ENCODE measurements at places on chromosomes 4 and X. TPM values are rescaled to one million over a fixed set of nuclear protein-coding genes. Genes with fewer than 3 reads are reported as not detected.
A peak's percentile ranks its signal among the peaks of the same experiment; 100 is the strongest.

Gene MAN2B2
- 17.4 TPM for total RNA-seq

Gene SPANXA2
- not detected for total RNA-seq

- H3K4me1 ChIP-seq, result no peaks in the 10 kb centered on the region
- H3K4me3 ChIP-seq, result no peak overlapping the region
- no peaks in the 10 kb centered on the region for H3K27me3 ChIP-seq
- H3K36me3 ChIP-seq, result no peaks in the 10 kb centered on the region
These were observed 94.7 kb upstream of the PUDP start for GRCh38 chrX:7242613-7243012.

Gene ZCCHC18
- total RNA-seq, result 0.26 TPM

GRCh38 chrX:82816562-82816961 is 691.5 kb upstream of the POU3F4 start:
- no peak for DNase-seq
- H3K27me3 ChIP-seq, result no peaks in the 10 kb centered on the region
- H3K4me1 ChIP-seq, result no peaks in the 10 kb centered on the region
- no peak overlapping the region for H3K27ac ChIP-seq
- H3K4me3 ChIP-seq, result no peak overlapping the region

DNA sequence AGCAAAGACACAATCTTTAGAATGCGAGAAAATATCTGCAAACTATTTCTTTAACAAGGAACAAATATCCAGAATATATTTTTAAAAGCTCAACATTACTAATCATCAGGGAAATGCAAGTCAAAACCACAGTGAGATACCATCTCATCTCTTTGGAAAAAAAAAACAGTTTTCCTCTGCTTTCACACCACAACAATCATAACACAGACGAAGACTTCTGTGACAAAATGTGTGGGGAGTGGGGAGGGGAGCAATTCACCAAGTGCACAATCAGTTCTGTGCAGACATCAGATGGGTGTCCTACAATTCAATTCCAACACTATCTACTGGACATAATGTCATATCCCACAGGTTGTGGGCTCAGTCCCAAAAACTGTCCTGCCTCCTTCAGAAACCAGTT is 293.2 kb upstream of the SLC7A11 start:
- no peak overlapping the region for H3K27ac ChIP-seq
- H3K27me3 ChIP-seq, result no peaks in the 10 kb centered on the region
- no peaks in the 10 kb centered on the region for H3K4me1 ChIP-seq
- no peak overlapping the region for H3K4me3 ChIP-seq

- no peak overlapping the region for H3K4me3 ChIP-seq
- H3K4me1 ChIP-seq, result peaks cover under 1% of the 10 kb centered on the region
These were observed 82.8 kb downstream of the CCKAR start for GRCh38 chr4:26407476-26407875.

GRCh38 chr4:40576651-40577480 is 52.8 kb downstream of the RBM47 start:
- no peaks in the 10 kb centered on the region for H3K36me3 ChIP-seq
- peak overlapping the region; percentile 82 for H3K27ac ChIP-seq
- peaks cover 27% of the 10 kb centered on the region for H3K4me1 ChIP-seq
- DNase-seq, result peak; percentile 98

Measured in upper lobe of left lung (tissue), 6 donors.